ENCODE measurements at places on chromosomes 11 and 22. TPM values are rescaled to one million over a fixed set of nuclear protein-coding genes. Genes with fewer than 3 reads are reported as not detected.

CRYBA4 gene
- not detected for total RNA-seq

SYNGR1 gene
- total RNA-seq: 0.46 TPM

DDI1 gene
- not detected for total RNA-seq

RSF1 gene
- total RNA-seq: 51.2 TPM

DEFB131B gene
- not detected for total RNA-seq

SVIP gene
- total RNA-seq: 70.2 TPM

MN1 gene
- 0.14 TPM for total RNA-seq

SCN4B gene
- 0.25 TPM for total RNA-seq

KCNK7 gene
- total RNA-seq: 0.74 TPM

CEP126 gene
- 1.8 TPM for total RNA-seq

LDHAL6A gene
- total RNA-seq: not detected

CCDC86 gene
- total RNA-seq: 29.3 TPM

LARGE1 gene
- total RNA-seq: 1.1 TPM

LGR4 gene
- 0.08 TPM for total RNA-seq

APOBEC3F gene
- total RNA-seq: 25.8 TPM

RBMXL2 gene
- not detected for total RNA-seq

TRPM5 gene
- total RNA-seq: not detected

SYCE3 gene
- total RNA-seq: 0.80 TPM

PLAAT5 gene
- not detected for total RNA-seq

GRK3 gene
- total RNA-seq: 31.6 TPM

POU2F3 gene
- total RNA-seq: not detected

KCNJ4 gene
- total RNA-seq: not detected

PRODH gene
- not detected for total RNA-seq

TMEM132A gene
- total RNA-seq: 0.71 TPM

PGA5 gene
- not detected for total RNA-seq

GGTLC3 gene
- total RNA-seq: not detected

FAM180B gene
- 0.18 TPM for total RNA-seq

OR52I1 gene
- total RNA-seq: not detected

MISFA gene
- total RNA-seq: 0.93 TPM

PNPLA3 gene
- 0.39 TPM for total RNA-seq

SPTY2D1 gene
- total RNA-seq: 15.5 TPM

MPZL3 gene
- 35.0 TPM for total RNA-seq

DAGLA gene
- total RNA-seq: not detected

TCN1 gene
- not detected for total RNA-seq

FXYD2 gene
- total RNA-seq: 1.6 TPM

GRIK4 gene
- not detected for total RNA-seq

MRGPRE gene
- not detected for total RNA-seq

ZNF280A gene
- total RNA-seq: not detected
